Activated naive CD8-positive, alpha-beta T cell treated with anti-CD3 and anti-CD28 coated beads, Interleukin-2, amount 10 ng/mL, durations not matched to agents 7 days and 5 days (primary cell): ENCODE measurements at places on chromosomes 2 and 18.
A peak's percentile ranks its signal among the peaks of the same experiment; 100 is the strongest.

GRCh38 chr18:8426401-8426800 is 182.8 kb upstream of the RAB12 start:
- DNase-seq = peak; percentile 37

DNA sequence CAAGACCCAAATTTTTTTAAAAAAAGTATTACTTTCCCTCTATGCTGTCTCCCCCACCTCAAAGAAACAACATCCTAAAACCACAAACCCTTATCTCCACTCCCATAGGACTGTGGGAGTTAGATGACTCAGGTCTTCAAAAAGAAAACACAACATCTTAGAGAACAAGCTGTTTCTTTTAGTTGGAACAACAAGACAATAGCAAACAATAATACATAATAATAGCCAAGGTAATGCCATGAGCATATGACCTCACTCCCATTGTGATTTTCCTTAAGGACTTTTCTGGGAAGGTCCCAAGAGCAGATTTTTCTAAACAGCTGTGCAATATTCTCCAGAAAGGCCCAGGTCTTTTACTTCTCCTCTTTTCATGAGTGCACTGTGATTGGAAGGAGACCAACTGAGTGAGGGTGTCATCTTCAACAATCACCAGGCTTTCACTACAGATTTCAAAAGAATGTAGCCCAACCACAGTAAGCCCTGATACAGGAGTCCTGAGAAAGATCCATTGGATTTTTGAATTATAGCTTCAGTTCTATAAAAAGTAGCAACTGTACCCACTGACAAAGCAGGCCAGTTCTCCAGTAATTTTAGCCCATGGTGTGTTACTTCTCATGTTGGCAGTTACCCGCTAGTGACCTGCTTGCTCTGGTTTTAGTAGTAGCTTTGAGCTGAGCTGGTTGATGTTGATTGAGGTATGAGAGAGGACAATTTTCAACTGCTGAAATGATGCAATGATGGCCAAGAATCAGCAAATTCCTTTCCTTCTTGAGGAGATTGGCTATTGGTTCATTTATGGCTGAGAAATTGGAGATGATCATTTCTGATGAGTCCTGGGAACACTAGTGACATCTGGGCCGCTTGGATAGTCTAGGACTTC is 144.5 kb upstream of the TCF4 start:
- DNase-seq = no peak

GRCh38 chr2:234478121-234478858 is 18.6 kb downstream of the ARL4C start:
- no peak for DNase-seq

- no peak for DNase-seq
Measured at GRCh38 chr2:173132531-173132930, 56.9 kb downstream of the MAP3K20 start.

DNA sequence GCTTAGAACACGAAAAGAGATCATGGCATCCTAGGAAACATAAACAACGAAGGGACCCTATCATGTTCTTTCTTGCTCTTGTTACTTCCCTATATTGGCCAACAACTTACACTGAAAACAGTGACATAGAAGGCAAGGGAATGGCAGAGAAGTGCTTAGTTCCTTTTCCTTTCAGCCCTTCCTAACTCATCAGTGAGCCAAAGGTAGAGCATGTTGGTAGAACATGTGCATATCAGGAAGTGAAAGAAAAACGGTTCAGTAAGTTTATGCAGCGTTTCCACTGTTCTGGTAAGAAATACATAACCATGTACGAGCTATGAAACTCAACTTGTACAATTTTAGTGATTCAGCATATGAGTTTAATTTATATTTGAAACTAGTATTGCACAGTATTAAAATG is 21.7 kb downstream of the AKAIN1 start:
- no peak for DNase-seq

DNA sequence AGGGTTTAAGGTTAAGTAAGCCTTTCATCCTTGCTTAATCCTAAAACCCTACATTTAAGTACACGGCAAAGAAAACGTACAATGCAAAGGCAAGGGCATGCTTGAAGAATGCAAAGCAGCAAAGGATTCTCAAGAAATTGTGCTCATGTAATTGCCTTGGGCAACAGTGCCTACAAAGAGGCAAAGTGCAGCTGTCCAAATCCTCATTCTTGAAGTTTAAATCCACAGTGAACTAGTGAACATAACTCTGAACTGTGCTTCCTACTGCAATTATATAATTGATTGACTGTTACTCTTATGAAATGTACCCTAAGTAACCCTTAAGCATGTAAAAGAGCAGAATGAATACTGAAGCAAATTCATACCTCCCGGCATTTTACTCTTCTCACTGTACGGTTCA is 85.4 kb downstream of the MAP3K20 start:
- DNase-seq = no peak

GRCh38 chr2:219453671-219454590 is 19.3 kb downstream of the SPEG start:
- no peak for DNase-seq

- no peak for DNase-seq
Measured at GRCh38 chr2:143843686-143844085, 676.2 kb downstream of the ZEB2 start.
